IPS DF 19.7 (cell line): ENCODE measurements at places on chromosomes 7 and 10.

DNA sequence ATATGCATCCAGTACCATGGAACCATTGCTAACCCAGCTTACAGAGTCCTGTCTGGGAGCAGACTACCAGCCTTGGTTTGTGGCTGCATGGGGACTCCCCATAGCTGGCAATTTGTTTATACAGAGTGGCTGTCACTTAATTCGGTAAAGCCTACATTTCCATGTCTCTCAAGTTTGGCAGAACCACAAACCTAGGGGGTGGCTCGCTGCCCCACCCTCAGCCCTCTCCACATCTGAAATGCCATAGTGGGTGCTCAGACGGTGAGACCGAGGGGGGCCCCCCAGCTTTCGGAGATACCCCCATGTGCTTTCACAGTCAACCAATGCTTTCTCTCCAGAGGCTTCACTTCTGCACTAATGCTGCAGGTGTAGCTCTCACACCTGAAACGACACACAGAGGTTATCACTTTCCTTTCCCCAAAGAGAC, 75.5 kb upstream of the KAT6B start:
- no peak for DNase-seq

DNA sequence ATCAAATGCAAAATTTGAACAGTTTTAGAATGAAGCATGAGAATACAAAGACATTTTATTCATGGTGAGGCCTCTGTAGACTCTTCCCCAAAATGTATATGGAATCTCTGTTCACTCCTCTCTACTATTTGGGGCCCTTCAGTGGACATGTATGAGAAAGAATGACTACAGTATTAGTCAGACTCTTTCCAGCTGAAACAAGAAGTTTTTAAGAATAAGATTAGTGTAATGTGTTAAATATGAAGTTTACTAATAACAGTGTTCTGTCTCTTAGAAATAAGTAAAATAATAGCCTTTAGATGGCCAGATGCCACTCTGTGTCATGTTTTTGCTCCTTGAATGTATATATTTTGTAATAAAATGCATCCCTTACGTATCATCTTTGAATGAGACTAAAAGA, 585.6 kb downstream of the SUGCT start:
- DNase-seq: no peak

GRCh38 chr7:155228459-155228845, 69.2 kb upstream of the INSIG1 start:
- no peak for DNase-seq

DNA sequence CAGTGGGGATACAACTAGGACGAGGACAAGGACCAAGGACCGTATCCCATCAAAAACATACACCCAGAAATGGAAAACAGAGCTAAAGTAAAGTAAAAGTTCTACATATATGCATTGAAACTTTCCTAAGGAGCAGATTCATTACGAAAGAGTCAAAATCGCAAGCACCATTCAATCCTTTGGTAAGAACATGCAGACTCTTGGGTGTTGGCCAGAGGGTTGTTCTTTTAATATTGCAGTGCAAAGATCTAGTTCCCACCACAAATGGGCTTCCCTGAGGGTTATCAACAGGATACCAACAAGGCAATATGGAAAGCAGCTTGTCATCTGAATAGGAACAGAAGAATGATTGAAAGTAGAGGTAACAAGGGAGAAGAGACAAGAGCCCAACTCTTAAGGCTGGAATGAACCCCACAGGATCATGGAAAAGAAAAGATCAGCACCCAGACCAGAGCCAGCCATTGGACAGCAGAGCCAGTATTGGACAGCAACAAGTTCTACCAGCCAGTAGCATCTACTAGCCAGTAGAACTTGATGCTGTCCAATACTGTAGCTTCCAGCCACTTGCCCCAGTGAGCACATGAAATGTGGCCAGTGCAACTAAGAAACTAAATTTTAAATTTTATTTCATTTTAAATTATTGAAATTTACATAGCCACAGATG, 66.0 kb downstream of the OSBPL3 start:
- DNase-seq: no peak

DNA sequence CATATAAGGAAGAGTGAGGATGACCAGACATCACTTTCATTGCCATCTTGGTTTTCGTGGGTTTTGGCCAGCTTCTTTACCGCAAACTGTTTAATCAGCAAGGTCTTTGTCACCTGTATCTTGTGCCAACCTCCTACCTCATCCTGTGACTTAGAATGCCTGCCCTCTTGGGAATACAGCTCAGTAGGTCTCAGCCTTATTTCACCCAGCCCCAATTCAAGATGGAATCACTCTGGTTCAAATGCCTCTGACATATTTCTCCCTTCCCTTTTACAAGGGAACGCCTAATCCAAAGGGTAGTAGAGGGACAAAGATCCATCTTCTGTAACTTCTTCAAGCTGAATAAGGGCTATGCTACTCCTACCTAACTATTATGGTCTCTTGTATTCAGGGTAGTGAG, 4.7 kb upstream of the ERCC6 start:
- DNase-seq: no peak

DNA sequence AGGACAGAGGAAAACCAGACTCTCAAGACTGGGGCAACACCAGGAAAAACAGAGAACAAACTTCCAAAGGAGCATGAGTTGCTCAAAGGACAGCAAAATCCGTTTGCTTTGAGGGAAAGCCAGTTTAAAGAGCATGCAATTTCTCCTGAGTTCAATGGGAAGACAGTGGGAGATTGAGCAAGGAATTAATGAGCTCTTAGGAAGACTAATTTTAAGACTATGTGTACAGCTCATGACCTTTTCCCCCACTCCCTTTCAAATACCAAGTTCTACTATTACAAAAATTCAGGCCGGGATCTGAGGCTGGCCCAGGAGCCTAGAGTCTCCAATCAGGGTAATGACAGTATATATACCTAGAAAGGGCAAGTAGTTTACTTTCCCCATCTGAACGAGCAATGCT, 79.2 kb downstream of the EPDR1 start:
- no peak for DNase-seq

DNA sequence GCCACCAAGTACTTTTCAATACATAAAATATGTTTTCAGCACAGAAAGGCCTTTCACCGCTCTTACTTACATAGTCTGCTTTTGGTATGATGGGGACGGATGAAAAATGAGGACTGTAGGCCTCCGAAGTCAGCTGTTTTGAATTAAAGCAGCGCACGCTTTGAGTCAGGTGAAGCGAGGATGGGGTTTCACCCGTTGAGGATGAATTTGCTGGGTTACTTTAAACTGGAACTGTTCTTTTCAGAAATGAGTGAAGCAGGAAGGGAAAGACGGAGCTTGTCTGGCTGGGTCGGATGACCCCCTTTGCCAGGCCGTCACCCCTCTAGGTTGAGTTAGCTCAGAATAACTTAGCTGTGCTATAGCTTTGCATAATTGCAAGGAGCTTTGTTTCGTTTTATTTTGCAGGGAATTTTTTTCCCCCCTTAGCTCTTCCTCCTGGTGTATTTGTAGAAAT, 40.0 kb downstream of the CUX1 start:
- no peak for DNase-seq

DNA sequence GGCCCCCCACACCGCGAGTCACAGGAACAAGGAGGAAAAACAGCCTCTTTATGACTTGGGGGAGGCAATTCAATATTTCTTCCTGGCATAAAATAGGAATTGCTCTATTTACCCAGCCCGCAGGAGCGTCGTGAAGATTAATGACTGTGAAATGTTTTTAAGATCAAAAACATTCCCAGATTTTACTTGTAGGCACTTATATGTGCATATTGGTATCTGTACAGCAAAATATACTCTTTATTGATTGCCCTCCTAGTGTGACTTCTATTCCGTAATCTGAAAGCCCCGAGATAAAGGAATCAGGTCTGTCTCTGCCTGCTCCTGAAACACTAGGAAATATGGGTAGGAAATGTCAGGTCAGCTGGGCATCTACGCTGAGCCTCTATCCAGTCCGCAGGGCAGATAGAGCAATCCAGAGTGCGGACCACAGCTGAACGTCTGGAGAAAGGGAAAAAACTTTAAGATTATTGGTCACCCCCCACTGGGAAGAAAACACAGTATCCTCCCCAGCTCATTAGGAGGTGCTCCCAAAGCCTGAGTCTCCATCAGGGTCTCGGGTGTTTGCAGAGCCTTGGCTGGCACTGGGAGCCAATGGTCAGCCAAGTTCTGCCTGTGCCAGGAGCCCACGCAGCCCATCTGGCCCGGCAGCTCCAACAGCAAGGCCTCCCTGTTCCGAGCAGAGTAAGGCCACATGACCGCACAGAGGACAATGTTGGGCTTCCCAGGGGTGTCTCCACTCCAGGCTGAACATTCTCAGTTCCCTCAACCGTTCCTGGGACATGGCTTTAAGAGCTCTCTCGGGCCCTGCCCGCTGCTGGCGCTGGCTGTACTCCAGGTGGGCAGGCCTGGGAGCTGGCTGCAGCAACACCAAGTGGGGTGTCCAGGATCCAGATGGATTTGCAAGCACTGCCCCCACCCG, 7.7 kb downstream of the CTBP2 start:
- no peak for DNase-seq

- DNase-seq: no peak
These were observed 94.8 kb downstream of the CHN2 start for GRCh38 chr7:29289156-29290021.

GRCh38 chr10:52889611-52890010, 117.0 kb upstream of the MBL2 start:
- no peak for DNase-seq

DNA sequence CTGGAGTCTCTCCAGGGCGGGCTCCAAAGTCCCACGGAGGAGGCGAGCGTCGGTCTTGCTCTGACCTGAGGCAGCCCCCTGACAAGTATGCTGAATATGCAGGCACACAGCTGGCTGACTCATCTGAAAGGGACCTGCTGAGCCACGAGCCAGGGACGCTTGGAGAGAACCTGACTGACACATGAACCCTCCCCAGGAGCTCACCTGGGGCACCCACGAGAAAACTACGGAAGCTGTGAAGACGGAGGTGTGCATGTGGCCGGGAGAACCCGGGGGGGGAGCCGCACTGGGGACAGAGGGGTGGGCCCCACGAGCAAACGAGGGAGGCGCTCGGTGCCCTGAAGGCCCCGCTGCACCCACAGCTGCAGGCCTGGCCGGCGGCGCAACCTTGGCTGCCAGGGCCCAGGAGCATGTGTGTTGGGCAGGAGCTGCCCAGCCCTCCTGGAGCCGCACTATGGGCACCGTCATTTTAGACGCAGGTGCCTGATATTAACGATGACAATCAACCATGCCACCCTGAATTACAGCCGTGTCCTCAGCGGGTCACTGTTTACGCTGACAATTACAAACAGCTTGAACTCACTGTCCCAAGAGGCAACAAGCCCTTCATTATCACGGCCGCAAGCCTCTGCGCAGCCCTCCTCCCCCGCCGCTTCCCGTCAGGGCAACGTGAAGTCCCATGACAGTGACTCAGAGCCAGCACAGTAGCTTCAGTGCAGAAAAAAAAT, 64.7 kb downstream of the DIP2C start:
- peak; percentile 20 for DNase-seq

- DNase-seq: no peak
These were observed 290.9 kb downstream of the DPP6 start for GRCh38 chr7:154342971-154343633.

DNA sequence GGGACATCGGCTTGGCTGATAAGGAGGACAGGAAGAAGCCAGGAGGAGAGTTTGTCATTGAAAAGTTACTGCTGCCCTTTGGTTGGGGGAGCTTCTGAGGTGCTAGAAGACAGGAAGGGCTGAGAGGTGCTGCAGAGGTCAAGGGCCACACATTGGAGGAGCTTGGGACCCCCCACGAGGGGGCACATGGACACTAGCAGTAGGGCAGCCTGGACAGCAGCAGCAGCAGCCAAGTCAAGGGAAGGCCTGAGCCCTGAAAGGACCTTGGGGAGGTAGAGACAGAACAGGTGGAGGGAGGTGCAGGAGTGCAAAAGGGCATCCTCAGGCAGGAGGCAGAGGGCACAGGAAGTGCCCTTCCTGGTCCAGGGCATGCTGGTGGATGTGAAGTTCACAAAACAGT, 439.7 kb upstream of the IGFBP3 start:
- DNase-seq: no peak

DNA sequence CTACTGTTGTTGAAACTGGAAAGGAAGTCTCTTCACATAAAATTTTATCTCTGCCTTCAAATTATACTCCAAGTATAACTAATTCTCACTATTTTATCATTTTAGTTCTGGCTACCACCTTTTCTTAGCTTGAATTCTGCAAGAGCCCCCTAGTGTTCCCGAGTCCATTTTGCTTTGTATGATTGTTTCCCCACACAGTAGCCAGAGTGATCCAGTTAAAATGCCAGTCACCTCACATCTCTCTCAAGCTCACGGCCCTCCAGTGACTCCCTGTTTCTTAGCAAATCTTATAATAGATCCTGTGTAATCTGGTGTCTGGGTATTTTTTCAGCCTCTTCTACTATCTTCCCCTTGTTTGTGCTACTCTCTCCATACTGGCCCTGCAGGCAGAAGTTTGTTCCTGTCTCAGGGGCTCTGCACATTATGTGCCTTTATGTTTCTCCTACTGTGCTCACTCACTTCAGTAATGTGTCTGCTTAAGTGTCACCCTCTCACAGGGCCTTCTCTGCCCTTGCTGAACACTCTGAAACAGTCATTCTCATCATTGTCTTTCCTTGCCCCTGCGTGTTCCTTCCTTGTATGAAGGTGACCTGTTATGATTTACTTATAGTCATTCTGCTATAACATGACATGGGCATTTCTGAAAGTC, 8.9 kb downstream of the WAC start:
- DNase-seq: no peak

DNA sequence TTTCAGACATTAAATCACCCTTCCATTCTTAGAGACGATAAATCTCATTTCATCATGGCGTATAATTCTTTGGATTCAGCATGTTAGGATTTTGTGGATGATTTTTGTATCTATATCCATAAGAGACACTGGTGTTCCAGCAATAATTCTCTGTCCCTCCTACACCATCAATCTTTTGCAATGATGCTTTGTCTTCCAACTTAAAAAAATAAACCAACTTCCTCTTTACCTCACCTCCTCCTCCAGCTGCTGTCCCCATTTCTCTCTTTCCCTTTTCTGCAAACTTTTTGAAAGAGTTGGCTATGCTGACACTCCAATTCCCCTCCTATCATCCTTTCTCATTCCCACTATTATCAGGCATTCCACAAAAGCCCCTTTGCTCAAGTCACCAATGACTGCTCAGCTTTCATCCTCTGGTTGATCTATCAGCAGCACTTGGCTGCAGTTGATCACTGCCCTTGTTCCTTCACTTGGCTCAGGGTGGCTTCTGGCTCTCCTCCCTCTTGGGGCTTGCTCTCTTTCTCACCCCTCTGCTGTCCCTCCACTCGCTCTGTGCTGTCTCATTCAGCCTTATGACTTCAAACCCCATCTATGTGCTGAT, 130.0 kb downstream of the ARHGAP22 start:
- DNase-seq: no peak
